Stimulated activated CD4-positive, alpha-beta T cell treated with anti-CD3 and anti-CD28 coated beads, Interleukin-4, amount 100 ng/mL, for 4 hours (primary cell): ENCODE measurements at places on chromosomes 3 and 15.

- DNase-seq, result no peak
Measured at GRCh38 chr15:41490355-41490754, 3.3 kb upstream of the ITPKA start.

GRCh38 chr3:124976383-124976782, 41.8 kb upstream of the MUC13 start:
- no peak for DNase-seq

DNA sequence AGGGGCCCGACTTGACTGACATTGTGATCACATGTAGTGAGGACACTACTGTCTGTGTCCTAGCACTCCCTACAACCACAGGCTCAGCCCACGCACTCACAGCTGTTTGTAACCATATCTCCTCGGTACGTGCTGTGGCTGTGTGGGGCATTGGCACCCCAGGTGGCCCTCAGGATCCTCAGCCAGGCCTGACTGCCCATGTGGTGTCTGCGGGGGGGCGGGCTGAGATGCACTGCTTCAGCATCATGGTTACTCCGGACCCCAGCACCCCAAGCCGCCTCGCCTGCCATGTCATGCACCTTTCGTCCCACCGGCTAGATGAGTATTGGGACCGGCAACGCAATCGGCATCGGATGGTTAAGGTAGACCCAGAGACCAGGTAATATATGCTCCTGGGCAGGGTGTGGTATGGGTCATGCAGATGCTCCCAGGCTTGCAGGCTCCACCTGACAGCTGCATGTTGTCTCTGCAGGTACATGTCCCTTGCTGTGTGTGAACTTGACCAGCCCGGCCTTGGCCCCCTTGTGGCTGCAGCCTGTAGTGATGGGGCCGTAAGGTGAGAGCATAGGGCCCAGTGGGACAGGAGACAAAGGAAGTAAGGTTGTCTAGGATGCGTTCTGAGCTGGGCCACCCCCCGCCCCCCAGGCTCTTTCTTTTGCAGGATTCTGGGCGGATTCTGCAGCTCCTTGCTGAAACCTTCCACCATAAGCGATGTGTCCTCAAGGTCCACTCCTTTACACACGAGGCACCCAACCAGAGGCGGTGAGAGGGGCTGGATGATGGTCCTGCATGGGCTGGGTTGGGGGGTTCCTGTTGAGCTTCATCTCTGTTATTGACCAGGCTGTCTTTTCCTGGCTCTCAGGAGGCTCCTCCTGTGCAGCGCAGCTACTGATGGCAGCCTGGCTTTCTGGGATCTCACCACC, 4.4 kb downstream of the DALRD3 start:
- DNase-seq, result no peak

DNA sequence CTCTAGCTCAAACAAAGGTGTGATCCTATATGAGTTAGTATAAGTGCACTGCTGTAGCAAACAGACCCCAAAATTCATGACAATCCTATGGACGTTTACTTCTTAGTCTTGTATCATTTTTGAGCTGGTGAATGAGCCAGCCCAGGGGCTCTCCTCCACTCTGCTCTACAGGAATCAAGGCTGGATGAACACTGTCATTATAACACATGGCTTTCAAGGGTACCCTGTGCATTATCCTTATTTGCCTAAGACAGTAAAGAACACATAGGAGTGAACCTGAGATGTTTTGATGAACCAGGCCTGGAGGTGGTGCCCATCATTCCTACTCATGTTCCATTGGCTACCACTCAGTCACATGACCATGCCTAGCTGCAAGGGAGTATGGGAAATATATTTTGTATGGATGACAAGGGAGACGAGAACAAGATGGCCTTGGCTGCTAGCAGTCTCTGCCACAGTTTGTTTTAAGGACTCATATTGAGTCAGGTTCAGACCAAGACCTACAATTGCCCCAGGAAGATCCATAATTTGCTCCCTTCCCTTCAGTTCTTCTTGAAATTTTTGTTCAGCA, 107.4 kb upstream of the HES1 start:
- no peak for DNase-seq

GRCh38 chr3:127211118-127212060, 18.5 kb downstream of the PRR23E start:
- DNase-seq, result no peak
